ENCODE measurements at places on chromosomes 13 and 19.

- no peak overlapping the region for H3K27ac ChIP-seq
- H3K36me3 ChIP-seq = no peaks in the 10 kb centered on the region
- H3K27me3 ChIP-seq = no peaks in the 10 kb centered on the region
- H3K4me1 ChIP-seq = no peaks in the 10 kb centered on the region
Measured at GRCh38 chr13:98411617-98412265, 165.2 kb downstream of the STK24 start.

DNA sequence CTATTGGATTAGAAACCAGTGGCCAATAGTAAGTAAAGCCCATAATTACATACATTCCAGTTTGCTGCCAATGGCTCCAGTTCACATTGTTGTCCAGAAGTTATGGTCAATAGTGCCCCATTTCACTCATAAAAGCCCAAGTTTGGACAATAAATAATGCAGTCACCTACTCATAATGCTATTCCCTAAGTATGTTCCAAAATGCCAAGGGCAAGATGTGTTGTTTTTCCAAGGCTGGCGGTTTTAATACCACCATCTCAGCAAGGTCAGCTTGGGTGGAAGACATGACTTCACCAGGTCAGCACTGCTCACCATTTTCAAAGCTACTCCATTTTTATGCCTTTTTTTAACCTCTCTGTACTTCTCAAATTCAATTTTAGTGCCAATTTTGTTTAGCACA, 32.7 kb downstream of the KCTD12 start:
- H3K27me3 ChIP-seq = no peaks in the 10 kb centered on the region
- H3K27ac ChIP-seq = no peak overlapping the region
- no peak overlapping the region for H3K4me3 ChIP-seq
- H3K4me1 ChIP-seq = no peaks in the 10 kb centered on the region
- no peak for DNase-seq

- no peak overlapping the region for H3K27ac ChIP-seq
- H3K36me3 ChIP-seq = no peaks in the 10 kb centered on the region
- DNase-seq = no peak
- H3K27me3 ChIP-seq = no peaks in the 10 kb centered on the region
- H3K4me1 ChIP-seq = no peaks in the 10 kb centered on the region
Measured at GRCh38 chr13:49760558-49760957, 31.9 kb downstream of the KPNA3 start.

DNA sequence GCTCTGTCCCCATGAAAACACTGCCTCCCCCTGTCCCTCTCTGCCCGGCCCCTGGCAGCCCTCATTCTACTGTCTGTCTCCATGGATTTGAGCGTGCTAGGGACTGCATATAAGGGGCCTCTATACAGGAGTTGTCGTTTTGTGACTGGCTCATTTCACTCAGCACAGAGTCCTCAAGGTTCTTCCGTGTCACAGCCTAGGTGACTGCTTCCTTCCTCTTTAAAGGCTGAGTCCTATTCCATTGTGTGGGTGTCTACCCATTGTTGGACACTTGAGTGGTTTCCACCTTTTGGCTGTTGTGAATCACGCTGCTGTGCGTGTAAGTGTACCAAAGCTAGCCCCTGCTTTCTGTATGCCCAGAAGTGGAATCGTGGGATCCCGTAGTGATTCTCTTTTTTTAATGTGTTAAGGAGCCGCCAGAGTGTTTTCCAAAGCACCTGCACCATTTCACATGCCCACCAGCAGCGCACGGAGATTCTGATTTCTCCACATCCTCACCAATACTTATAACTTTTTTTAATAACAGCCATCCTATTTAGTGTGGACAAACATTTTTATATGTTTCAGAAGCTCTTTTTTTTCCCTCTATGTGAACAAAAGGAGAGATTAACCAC, 116.7 kb downstream of the COL4A2 start:
- no peak overlapping the region for H3K27ac ChIP-seq
- DNase-seq = no peak
- H3K36me3 ChIP-seq = no peaks in the 10 kb centered on the region
- H3K4me1 ChIP-seq = no peaks in the 10 kb centered on the region
- no peak overlapping the region for H3K4me3 ChIP-seq
- no peaks in the 10 kb centered on the region for H3K27me3 ChIP-seq

- H3K4me1 ChIP-seq = no peaks in the 10 kb centered on the region
- H3K36me3 ChIP-seq = no peaks in the 10 kb centered on the region
- no peak overlapping the region for H3K27ac ChIP-seq
- no peaks in the 10 kb centered on the region for H3K27me3 ChIP-seq
- DNase-seq = no peak
- no peak overlapping the region for H3K4me3 ChIP-seq
Measured at GRCh38 chr13:97310809-97311436, 88.8 kb downstream of the MBNL2 start.

DNA sequence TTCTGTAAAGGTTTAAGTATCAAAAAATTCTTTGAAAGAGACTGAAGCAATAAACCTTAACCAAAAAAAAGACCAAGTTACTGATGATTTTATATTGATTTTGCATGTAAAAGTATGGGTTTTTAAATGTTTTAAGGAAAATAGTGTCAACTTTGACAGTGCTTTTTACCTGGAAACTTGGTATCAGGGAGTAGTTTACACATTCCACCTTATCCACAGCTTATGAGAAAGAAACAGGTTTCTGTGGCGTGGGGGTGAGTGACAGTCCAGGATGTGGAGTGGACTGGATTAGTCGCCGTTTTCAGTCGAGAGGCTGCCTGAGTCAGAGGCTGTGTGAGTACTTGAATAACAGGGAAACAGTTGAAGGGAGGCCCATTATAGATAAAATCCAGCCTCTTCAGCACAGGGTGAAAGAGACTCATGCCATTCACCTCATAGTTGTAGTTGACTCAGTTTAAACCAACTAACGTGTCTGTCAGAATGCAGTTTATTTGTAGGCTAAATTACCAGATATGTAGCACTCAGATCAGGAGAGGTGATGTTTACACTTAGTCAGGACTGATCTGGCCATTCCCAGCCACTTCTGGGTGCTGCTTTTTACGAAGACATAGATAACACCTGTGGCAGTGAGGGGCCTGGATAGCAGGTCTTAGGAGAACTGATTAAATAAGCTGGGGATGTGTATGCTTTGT, 595 bp upstream of the GPR183 start:
- no peak overlapping the region for H3K27ac ChIP-seq
- no peak overlapping the region for H3K4me3 ChIP-seq
- no peaks in the 10 kb centered on the region for H3K36me3 ChIP-seq
- H3K27me3 ChIP-seq = no peaks in the 10 kb centered on the region
- H3K4me1 ChIP-seq = no peaks in the 10 kb centered on the region
- DNase-seq = no peak

- no peaks in the 10 kb centered on the region for H3K36me3 ChIP-seq
- no peaks in the 10 kb centered on the region for H3K4me1 ChIP-seq
- no peak overlapping the region for H3K27ac ChIP-seq
- no peak for DNase-seq
- H3K4me3 ChIP-seq = no peak overlapping the region
- no peaks in the 10 kb centered on the region for H3K27me3 ChIP-seq
Measured at GRCh38 chr13:20980899-20981298, 78.4 kb upstream of the XPO4 start.

- H3K27me3 ChIP-seq = no peaks in the 10 kb centered on the region
- H3K27ac ChIP-seq = no peak overlapping the region
- no peak for DNase-seq
- no peak overlapping the region for H3K4me3 ChIP-seq
- no peaks in the 10 kb centered on the region for H3K4me1 ChIP-seq
Measured at GRCh38 chr13:89227356-89227755, 1556.2 kb downstream of the SLITRK5 start.

DNA sequence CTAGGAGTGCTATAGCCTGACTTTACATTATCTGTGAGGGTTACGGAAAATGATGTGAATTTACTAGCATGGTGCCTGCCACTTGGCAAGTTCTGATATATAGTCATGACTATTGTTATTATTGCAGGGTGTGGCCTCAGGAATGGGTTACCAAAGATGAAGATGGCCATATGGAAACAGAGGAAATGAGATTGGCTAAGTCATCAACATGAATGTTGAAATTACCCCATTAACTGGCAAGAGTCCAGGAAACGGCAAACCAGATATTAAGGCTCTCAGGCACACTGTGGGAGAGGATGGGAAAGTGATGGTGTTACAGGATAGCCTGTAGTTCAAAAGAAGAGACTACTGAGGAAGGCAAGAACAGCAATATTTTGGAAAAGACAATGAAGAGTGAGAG, 183.3 kb downstream of the KCNRG start:
- no peak overlapping the region for H3K27ac ChIP-seq
- H3K4me1 ChIP-seq = no peaks in the 10 kb centered on the region
- H3K36me3 ChIP-seq = no peaks in the 10 kb centered on the region

GRCh38 chr19:5904352-5905113, at the start of gene VMAC:
Gene VMAC, plus strand, starts transcription at chr19:5904872. Its CDS starts 19 bp downstream, at chr19:5904891.
- H3K36me3 ChIP-seq = peaks cover 4% of the 10 kb centered on the region
- peaks cover 5% of the 10 kb centered on the region for H3K4me1 ChIP-seq

DNA sequence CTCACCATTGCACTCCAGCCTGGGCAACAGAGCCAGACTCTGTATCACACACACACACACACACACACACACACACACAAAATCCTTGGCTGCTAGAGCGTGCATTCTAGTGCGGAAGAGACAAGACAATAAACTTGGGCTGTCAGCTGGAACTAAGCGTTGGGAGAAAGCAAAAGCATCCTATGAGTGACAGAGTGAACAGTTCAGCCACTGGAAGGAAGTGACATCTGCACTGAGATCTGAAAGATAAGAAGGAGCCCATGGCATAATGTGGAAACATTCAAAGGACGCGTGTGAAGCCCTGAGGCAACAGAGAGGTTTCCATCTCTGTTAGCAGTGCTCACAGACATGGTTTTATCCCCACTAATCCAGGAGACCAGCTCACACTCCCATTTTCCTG, 3.5 kb upstream of the SLC1A5 start:
- H3K36me3 ChIP-seq = no peaks in the 10 kb centered on the region
- DNase-seq = no peak
- no peak overlapping the region for H3K27ac ChIP-seq
- H3K4me1 ChIP-seq = no peaks in the 10 kb centered on the region

GRCh38 chr13:51955281-51955771, 55.9 kb downstream of the ATP7B start:
- H3K4me3 ChIP-seq = no peak overlapping the region
- H3K36me3 ChIP-seq = no peaks in the 10 kb centered on the region
- H3K27ac ChIP-seq = no peak overlapping the region
- DNase-seq = no peak
- H3K27me3 ChIP-seq = no peaks in the 10 kb centered on the region

DNA sequence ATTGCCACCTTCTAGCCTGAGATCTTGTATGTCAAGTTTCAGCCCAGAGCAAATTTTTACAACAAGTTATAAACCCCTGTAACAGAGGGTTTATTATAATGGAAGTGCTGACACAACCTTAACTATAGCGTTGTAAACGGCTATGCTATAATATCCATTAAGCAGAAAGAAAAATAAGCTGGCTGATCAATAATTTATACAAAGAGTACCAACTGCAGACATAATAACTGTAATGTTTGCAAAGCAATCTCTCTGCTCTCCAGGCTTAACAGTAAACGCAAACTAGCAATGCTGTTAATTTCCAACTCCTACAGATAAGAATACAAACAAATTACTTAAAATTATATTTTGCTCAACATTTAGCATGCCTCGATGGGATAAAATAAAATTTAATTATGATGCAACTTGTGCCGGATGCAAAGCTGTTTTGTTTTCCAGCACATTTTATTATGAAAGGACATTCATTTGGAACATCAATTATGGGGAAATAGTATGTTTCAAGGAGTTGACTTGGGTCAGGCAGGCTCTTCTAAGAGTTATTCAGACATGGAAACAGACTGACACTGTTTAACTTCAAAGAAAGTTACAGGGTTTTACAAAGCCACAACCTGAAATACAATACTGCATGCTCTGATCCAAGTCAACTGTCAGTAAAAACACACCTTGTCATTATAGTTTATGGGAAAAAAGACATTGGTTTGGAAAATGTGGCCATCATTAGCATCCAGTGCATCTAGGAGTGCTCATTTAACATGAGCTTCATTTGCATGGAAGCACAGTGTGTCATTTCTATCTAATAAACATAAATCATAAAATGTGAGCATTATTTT, 6.6 kb upstream of the DACH1 start:
- H3K27me3 ChIP-seq = no peaks in the 10 kb centered on the region
- H3K27ac ChIP-seq = no peak overlapping the region
- peaks cover 17% of the 10 kb centered on the region for H3K4me1 ChIP-seq
- DNase-seq = no peak
- H3K4me3 ChIP-seq = no peak overlapping the region

- H3K27me3 ChIP-seq = no peaks in the 10 kb centered on the region
- no peak overlapping the region for H3K27ac ChIP-seq
- no peaks in the 10 kb centered on the region for H3K4me1 ChIP-seq
- no peak for DNase-seq
Measured at GRCh38 chr13:82147526-82147925, 1734.7 kb downstream of the SLITRK1 start.

DNA sequence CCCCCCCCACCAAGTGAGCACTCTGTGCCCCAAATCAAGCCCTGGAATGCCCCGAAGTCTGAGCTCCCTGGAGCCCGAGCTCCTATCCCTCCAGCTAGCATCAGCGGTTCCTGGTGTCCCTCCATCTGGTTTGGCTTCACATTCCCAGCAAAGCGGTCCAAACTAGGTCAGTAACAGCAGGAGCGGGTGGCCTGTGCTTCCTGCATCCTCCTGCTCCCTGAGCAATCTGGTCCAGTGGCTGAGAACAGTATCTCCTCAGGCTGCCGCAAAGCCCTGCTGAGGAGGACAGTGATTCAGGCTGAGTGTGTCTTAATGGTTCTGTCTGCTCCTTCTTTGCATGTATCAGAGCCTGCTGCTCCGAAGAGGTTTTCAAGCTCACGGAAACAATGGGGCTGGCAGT, 25.9 kb downstream of the RASL11A start:
- H3K27ac ChIP-seq = no peak overlapping the region
- no peaks in the 10 kb centered on the region for H3K4me1 ChIP-seq
- H3K27me3 ChIP-seq = no peaks in the 10 kb centered on the region
- H3K4me3 ChIP-seq = no peak overlapping the region
- DNase-seq = no peak

GRCh38 chr19:46731584-46731983, 14.3 kb upstream of the FKRP start:
- H3K27ac ChIP-seq = no peak overlapping the region
- DNase-seq = no peak
- H3K4me3 ChIP-seq = no peak overlapping the region
- peaks cover 10% of the 10 kb centered on the region for H3K36me3 ChIP-seq
- H3K4me1 ChIP-seq = no peaks in the 10 kb centered on the region

DNA sequence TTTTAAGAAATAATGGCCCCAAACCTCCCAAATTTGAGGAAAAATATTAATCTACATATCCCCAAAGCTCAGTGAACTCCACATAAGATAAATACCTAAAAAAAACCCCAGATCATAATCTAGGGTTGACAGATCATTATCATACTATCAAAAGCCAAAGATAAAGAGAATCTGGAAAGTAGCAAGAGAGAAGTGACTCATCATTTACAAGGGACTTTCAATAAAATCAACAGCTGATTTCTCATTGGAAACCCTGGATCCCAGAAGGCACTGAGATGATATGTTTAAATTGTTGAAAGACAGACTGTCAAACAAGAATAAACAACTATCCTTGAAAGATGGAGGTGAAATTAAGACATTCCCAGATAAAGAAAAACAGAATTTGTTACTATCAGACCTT, 199.3 kb downstream of the KCNRG start:
- no peaks in the 10 kb centered on the region for H3K27me3 ChIP-seq
- no peak for DNase-seq
- H3K4me3 ChIP-seq = no peak overlapping the region
- H3K4me1 ChIP-seq = no peaks in the 10 kb centered on the region

- no peak overlapping the region for H3K4me3 ChIP-seq
- no peaks in the 10 kb centered on the region for H3K27me3 ChIP-seq
- no peak for DNase-seq
- no peak overlapping the region for H3K27ac ChIP-seq
- H3K4me1 ChIP-seq = no peaks in the 10 kb centered on the region
Measured at GRCh38 chr13:110006304-110006703, 219.9 kb upstream of the IRS2 start.

GRCh38 chr13:78046331-78046730, 127.7 kb upstream of the EDNRB start:
- H3K27me3 ChIP-seq = no peaks in the 10 kb centered on the region
- no peaks in the 10 kb centered on the region for H3K36me3 ChIP-seq
- H3K4me3 ChIP-seq = no peak overlapping the region
- DNase-seq = peak; percentile 53

Measured in MM.1S (cell line).